ENCODE measurements at places on chromosomes 5 and 9.

DNA sequence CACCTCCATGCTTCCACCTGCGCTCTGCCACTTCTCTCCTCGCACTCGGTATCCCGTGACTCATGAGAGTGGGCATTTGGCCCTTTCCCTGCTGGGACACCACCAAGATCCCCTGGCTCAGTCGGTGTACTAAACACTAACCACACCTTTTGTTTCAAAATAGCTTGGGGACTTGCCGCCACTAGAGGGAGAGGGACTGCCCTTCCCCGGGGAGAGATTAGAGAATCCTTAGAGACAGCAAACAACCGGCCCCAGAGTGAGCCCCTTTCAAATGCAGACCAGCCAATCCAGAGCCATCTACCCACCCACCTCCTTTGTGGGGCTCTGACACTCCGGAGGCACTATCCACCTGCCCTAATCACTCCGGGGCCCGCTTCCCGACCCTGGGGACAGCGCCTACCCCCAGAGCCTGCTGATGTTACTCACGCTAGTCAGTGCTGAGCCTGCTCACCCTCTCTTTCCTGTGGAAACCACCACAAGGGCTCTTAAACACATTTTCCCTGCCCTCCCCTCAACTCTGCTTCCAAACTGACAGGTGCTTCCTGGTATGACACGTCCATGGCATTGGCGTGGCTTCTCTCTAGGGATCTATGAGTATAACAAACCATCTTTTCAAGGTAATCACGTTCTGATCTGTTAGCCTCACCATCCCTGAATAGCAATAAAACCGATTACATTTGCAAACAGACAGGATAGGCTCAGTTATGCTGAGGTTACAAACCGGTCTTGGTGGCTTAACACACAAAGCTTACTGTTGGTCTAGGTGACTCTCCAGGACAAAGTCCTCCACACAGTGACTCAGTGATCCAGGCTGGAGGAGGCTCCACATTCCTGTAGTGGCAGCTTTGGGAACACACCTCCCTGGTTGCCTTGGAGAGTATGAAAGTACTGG, 180.1 kb upstream of the MVB12B start:
- peak; percentile 70 for DNase-seq

GRCh38 chr5:33840927-33841547, 50.8 kb downstream of the ADAMTS12 start:
- no peak for DNase-seq

GRCh38 chr9:489198-490197, 274.8 kb downstream of the DOCK8 start:
- DNase-seq, result no peak

DNA sequence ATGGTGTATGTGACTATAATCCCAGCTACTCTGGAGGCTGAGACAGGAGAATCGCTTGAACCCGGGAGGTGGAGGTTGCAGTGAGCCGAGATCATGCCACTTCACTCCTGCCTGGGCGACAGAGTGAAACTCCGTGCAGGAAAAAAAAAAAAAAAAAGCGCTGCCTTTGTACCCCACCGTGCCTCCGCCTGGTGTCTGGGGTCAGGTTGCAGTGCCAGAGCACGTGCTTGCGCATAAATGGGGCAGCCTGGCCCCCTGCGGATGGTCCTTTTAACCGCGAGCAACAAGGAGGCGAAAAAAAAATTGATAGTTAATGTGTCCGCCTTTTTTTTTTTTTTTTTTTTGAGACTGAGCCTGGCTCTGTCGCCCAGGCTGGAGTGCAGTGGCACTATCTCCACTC, 6.3 kb upstream of the CCNB1 start:
- no peak for DNase-seq

DNA sequence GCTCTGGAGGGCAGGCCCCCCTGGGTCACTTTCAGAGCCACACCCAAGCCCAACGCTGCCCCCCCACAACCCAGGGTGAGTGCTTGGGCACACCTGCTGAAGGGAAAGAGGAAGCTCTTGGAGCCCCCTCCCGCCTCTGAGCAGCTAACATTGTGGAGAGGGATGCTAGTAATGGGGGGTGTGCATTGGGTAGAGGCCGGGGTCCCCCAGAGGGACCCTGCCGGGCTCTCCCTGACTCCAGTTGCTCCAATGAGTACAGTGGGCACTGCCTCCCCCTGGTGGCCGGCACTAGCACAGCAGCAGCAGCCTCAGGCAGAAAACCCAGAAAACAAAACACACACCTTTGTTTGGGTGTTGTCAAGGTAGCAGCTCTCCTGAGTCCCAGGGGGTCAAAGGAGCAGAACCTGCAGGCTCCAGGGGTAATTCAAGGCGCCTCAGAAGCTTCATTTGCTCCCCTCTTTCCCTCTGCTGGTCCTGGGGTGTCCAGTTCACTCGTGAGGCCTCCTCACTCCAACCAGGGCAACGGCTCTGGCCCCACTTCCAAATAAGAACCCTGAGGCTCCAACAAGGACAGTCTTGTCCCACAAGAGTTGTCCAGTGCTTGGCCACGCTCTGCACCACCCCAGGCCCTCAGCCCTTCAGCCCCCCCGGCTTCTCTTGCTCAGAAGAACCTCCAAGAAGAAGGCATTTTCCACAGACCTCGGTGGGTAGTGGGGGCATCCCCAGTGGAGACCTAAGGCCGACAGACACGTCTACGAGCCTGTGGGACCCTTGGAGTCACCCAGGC, 16.1 kb downstream of the GBGT1 start:
- peak; percentile 80 for DNase-seq

- DNase-seq, result no peak
These were observed 25.7 kb downstream of the CDKN2A start for GRCh38 chr9:21968331-21969010.

- no peak for DNase-seq
These were observed 58.8 kb upstream of the ERCC6L2 start for GRCh38 chr9:95816716-95817115.

- DNase-seq, result no peak
These were observed 49.0 kb upstream of the POU5F2 start for GRCh38 chr5:93790401-93790800.

DNA sequence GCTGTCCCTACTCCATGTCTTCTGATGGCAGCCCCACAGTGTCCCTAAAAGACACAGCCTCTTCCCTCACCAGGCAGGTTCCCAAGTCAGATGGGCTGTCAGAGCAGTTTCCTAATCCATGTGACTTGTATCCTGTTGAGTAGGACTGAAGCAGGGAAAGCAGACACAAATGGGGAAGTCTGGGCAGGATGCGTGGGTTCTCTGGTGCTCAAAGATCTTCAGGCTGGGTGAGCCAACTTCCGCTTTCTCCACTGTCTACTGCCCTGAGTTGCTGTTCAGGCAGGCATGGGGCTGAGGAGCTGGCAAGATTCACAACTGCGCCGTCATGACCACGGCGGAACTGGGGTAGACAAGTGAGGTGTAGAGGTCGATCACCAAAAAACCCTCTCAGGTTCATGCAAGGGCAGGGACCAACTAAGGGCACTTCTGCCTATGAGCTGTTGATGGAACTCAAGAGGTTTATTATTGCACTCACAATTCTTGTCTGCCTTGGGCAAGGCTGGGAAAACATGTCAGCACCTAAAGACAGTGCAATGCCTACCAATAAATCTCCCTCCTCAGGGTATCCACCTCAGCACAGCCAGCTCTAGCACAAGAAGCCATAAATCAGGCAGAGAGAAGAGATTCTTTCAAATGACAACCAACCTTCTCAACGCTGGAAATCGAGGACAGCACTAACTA, 83.4 kb downstream of the RAPGEF1 start:
- DNase-seq, result no peak

- no peak for DNase-seq
These were observed 97.1 kb upstream of the IL12B start for GRCh38 chr5:159427180-159428012.

DNA sequence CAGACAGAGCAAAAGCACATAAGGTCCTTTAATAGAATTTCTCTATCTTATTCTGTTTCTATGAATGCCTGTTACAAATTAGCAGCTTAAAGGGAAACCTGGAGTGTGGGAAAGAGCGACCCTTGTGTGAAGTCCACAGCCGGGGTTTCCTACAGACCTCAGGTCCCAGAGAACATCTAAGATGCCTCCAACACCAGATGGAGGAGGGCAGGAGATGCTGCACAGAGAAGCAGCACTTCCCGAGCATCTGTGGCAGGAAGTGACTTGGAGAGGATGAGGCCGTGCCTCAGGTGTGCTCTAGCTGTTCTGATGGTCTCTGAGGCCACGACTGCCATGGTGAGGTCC, 26.8 kb downstream of the IRF1 start:
- no peak for DNase-seq

- DNase-seq, result no peak
These were observed 130.0 kb downstream of the LHFPL2 start for GRCh38 chr5:78518365-78519197.

- DNase-seq, result no peak
These were observed 1.4 kb downstream of the KIF20A start for GRCh38 chr5:138180183-138180782.

GRCh38 chr5:81530919-81531318, 137.0 kb upstream of the ACOT12 start:
- DNase-seq, result no peak

DNA sequence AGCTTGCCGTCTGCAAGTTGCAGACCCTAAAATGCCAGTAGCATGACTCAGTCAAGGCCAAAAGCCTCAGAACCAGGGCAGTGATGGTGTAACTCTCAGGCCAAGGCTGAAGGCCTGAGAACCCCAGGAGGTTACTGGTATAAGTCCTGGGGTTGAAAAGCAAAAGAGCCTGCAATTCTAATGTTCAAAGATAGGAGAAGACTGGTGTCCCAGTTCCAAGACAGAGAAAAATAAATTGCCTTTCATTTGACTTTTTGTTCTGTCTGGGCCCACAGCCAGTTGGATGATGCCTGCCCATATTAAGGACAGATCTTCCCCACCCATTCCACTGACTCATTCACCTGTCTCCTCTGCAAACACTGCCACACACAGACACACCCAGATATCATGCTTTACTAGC, 673.2 kb downstream of the CDH18 start:
- DNase-seq, result no peak

- DNase-seq, result no peak
These were observed 143.2 kb downstream of the RMI1 start for GRCh38 chr9:84123648-84124406.

DNA sequence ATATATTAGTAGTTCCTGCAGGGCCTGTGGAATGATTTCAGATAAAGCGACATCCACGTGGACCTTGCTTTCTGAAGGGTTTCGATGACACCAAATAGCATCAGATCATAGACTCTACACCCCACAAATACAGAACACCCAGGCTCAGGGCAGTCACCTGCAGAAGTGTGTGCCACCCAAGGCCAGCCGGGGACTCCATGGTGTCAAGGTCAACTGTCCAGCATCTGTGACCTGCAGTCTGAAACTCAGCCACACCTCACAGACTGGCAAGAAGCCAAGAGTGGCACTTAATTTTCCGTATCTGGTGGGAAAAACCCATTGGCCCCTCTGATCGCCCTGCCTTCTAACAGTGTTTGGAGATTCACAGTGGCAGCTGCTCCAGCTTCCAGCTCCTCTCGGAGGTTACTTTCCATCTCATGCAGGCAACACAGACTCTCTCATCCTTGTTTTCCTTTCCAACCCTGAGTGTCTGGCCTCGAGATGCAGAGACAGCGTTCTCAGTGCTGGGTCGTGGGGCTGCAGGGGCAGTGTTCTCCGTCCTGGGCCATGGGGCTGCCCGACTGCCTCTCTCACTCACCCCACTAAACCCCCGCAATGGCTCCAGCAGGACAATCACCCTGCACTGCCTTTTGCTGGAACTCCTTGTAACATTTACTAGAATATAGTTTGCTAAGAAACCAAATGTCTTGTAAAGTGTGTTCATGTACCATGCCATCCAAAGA, 221.9 kb downstream of the IRX2 start:
- DNase-seq, result no peak

- DNase-seq, result no peak
These were observed 18.2 kb downstream of the SLC22A5 start for GRCh38 chr5:132387640-132388117.

DNA sequence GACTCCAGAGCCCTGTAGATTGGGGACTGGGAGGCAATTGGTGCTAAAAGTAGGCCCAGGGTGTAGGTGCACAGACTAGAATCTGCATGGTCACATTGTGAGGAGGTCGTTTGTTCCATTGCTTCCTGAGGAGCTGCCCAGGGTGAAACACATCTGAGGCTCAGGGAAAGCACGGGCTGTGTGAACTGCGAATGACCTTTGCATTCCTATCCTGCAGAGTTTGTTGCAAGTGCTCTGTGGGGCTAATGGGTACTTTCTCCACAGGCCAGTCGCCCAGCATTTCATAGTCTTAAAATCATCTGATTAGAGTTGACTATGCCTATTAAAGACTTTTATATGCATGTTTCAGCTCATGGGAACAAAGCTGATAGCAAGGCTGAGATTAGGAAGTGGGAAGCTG, 14.4 kb upstream of the SLC46A2 start:
- no peak for DNase-seq

DNA sequence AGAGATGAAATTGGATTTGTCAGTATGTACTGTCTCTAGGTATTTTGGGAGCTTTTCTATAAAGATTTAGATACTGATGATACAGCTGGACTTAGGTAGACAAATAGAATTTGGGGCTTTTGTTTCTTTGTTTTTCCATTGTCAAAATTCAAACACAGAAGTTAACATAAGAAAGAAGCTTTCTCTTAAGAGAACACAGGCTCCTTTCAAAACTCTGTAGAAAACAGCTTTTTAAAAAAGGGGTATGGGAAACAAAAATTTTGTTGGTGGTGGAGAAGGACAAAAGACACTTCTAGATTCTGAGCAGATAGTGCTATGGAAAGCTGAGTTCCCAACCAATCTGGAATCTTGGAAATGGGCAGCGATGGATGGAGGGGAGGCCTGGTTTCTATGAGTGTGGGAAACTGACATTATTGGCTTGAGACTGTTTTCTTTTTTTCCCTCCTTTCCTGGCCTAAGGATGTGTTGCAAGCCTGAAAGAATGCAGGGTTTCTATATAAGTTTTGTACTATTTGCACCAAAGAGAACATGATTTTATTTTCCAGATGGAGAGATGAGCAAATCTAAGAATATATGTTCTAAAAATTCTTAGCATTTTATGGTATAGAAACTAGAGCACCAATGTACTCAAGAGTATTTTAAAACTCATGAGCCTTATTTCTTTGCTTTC, 240.0 kb downstream of the PRR16 start:
- no peak for DNase-seq

DNA sequence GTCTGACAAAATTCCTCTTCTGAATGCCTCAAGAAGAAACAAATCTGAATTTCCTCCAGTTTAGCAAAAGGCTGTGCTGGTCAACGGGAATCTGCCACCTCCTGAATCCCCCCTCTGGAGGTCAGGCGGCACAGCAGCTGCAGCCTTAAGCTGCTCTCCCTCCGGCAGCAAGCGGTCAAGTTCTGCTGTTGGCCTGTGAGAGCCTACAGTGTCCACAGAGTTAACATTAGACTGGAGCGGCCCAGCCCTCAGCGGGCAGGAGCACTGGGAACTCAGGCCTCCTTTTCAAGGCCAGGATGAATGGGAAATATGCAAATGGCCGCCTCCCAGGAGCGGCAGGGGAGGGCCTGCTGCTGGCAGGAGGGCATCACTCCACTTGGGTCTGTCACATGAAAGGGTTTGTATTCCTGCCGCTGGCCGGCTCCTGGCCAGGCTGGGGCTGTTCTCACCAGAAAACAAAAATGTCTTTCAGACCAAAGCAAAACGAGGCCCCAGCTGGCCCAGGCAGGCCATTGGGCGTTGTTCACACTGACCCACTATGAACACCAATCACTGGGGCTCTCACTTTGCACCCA, 8.2 kb downstream of the ACSL6 start:
- DNase-seq, result no peak
